Iris pigment epithelial cell (primary cell): ENCODE measurements at places on chromosomes 3 and 15.

DNA sequence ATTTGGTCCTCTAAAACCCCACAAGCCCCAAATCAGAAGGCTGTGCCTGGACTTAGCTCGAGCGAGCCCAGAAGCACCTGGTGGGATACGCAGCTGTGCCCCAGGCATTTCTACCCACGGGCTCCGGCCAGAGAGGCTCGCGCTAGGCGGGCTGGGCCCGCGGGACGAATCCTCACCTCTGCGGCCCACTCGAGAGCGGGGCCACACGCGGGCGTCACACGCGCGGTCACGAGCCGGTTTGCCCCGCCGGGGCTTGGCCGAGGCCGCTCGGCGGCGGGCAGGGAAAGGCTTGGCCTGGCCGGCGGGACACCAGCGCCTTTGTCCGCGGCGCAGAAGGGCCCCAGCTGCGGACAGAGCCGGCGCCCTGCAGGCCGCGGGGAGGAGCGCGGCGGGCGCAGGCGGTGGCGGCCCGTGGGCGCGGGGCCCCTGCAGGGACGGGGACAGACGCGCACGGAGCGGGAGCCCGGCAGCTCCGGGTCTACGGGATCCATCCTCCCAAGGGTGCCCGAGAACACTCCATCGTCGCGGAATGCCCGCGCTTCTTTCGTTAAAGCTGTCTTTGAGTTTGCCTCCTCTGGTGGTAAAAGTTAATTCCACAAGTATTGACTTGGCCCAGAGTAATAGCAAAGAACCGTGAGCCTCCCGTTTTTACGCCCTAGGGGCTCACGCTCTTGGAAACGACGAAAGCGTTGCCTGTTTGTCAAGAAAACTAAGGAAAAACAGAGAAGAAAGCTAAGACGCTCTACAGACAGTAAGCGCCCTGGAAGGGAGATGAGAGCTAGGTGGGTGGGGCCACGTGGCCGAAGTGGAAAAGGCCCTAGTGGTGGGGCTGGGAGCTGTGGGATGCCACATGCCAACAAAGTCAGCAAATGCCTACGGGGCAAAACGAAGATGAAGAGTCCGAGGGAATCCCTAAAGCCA, 26.4 kb downstream of the TYRO3 start:
- peak; percentile 51 for DNase-seq

GRCh38 chr15:93414576-93415231, 325.7 kb upstream of the RGMA start:
- DNase-seq, result no peak

GRCh38 chr3:53530205-53530604, 35.8 kb downstream of the CACNA1D start:
- DNase-seq, result no peak

DNA sequence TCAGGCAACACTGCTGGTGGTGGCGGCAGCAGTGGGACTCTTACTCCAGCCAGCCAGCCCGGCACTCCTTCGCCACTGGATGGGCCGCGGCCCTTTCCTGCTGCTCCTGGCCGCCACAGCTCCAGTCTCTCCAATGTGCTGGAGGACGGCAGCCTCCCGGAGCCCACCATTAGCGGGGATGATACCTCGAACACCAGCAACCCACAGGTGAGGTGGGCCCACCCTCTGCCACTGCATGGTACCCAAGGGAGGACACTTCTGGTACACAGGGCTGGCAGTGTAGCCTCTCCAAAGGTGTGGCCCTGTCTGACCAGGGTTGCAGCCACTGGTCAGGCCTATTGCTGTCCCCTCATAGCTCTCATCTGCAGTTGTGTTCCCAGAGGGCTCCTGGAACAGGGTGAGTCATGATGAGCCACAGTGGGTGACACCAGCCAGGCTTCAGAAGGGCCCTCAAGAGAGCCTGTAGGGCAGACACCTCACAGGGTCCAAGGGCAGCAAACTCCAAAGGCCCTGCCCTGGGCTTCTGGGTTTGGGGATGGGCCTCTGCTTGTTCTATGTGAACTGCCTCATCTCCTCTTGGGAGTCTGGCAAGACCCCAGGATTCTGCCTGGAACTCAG, 20.8 kb downstream of the NBEAL2 start:
- DNase-seq, result no peak

- DNase-seq, result no peak
These were observed 9.2 kb upstream of the LDHAL6B start for GRCh38 chr15:59197454-59197853.

DNA sequence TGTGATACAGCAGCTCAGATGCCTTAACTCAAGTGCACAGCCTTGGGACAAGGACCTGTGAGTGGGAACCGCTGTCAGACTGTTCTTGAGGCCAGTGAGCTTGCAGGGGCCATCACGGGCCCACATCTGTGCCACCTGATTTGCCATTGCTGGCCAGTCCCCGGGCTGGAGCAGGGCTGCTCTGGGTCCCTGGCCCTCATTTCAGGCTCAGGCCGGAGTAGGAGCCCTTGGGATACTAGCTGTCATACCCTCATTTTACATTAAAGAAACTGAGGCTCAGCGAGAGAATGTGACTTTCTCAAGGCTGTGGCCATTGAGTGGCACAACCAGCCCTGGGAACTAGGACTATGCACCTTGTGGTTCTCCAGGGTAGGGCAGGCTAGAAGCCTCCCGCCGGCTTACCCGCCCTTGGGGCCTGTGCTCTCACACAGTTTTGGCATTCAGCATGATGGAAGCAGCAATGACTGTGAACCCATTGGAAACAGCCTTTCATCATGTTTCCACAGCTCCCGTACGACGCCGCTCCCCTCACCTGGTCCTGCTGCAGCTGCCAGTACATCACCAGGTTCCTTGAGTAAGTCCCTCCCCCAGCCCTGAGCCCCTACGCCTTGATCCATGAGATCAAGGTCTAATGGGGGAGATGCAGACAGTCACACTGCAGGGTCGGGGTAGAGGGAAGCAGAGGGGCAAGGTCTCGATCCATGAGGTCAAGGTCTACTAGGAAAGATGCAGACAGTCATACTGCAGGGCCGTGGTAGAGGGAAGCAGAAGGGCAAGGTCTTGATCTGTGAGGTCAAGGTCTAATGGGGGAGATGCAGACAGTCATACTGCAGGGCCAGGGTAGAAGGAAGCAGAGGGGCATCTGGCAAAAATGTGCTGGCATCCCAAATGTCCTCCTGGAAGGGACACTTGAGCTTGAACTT, 42.2 kb downstream of the GOLGA6L10 start:
- no peak for DNase-seq

DNA sequence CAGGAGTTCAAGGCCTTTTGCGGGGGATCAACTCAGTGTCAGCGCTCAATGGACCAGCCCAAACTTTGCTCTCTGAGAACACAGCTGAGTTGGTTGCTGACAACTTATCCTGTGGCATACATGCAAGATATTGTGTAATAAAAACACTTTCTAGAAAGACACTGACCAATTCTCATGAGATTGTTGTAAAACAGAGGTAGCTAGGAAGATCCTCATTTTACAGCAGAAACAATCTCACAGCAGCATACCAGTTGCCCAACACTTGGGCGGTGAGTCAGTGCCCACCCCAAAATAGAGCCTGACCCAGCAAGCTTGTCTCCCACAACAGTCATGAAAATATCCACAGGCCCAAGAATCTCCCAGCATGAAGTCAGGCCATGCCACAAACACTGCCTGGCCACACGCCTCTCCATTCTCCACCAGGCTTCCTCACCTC, 18.2 kb downstream of the KLHL6 start:
- peak; percentile 86 for DNase-seq

GRCh38 chr15:63374686-63375520, 6.7 kb downstream of the CA12 start:
- DNase-seq, result peak; percentile 81

- no peak for DNase-seq
These were observed 316.3 kb downstream of the OXSM start for GRCh38 chr3:26106228-26106627.

- DNase-seq, result peak; percentile 72
These were observed 16.2 kb downstream of the XPC start for GRCh38 chr3:14162178-14162577.

DNA sequence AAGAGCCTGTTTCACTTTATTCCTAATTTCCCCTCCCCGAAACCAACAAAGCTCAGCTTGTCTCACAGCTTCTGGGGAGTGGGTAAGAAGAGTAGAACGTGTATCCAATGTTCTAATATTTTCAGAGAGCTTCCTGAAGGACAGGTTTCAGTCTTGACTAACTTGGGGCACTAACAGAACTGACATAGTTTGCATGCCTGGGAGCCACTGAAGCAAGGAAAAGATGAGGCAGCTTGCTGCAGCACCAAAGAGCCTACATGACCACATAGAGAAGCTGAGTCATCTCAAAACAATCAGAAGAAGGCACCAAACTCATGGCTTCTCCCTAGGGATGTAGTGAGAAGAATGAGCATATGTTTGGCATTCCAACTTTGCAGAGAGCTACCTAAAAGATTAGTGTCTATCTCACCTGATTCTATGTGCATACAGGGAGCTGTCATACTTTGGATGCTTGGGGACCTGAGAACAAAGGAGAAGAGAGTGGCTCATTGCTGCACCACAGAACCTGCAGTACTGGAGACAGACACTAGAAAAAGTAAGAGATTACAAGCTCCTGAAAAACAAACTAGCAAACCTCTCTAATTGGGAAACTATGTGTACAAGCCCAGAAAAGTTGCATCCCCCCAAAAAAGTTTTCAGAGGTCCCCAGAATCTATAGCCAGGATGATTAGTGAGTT, 86.9 kb downstream of the DCLK3 start:
- peak; percentile 91 for DNase-seq

DNA sequence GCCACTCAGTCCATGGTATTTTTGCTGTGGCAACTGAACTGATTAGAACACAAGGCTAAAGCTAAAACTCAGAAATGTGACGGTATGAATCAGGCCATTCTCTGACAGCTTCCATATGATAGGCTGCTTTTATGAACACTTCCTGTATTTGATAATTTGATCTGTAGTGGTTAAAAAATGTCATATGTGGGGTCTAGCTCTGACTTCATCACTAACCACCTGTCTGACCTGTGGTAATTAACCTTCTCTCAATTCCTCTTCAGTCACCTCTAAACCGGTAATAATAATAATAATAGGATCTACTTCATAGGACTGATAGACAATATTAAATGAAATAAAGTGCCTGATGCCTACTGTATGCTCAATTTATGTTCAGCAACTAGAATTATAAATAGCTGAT, 223.2 kb downstream of the MBNL1 start:
- DNase-seq, result no peak

- peak; percentile 47 for DNase-seq
These were observed 4.2 kb downstream of the RAP2B start for GRCh38 chr3:153166206-153166605.

- DNase-seq, result no peak
These were observed 143.4 kb downstream of the LIPC start for GRCh38 chr15:58575045-58575786.

GRCh38 chr3:185161761-185162160, 8.9 kb upstream of the C3orf70 start:
- DNase-seq, result no peak

DNA sequence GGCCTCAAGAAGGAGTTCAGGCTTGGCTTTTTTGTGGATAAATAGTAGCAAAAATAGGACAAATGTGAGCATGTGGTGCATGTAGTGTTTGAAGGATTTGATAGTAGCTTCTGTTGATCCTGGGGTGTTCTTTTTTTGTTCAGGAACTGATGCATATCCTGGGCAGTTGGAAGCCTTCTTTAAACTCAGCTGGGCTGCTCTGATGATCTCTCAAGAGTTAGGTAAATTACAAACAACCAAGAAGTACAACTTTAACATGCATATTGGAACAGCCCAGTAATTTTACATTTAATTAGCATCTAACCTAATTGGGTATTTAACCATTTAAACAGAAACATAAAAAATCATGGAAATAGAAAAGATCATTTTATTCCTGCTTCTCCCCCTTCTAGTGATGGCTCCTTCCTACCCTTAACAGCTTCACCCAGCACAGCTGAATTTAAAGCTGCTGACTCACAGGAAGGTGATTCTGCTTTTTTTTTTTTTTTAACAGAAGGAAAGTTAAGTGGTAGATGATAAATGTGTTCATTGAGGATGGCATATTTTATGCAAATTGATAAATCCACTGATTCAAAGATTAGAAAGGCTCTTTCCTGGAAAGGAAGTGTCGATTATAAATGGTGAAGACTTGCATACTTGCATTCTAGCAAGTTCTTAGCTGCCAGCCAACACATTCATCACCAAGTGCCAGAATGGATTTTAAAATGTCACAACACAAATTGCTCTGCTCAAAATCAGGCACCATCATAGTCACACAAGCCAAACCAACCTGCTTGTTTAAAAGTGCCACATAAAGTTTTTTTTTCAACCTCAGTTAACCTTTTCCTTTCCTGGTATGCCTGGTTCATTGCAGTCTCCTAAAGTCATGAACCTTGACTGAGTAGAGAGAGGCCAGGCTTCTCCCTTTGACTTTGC, 20.0 kb downstream of the SLC35G2 start:
- peak; percentile 70 for DNase-seq
